Myocyte (in vitro differentiated cells): ENCODE measurements at places on chromosomes 5 and 9.

DNA sequence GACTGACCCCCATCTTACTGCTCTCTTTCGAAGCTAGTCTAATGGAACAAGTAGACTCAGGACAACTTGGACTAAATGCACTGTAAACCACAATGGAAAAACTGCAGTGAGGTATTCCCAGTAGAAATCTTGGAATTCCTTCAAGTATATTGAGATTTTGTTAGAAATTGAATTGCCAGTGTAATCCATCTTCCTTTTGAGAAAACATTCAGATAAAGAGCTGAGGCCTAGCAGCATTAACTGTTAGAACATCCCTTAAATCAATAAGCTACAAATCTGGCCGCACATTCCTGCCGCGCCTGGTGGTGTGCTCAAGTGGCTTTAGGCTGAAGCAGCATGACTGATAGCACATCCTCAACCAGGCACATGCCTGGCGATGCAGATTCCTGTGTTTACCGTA is 29.3 kb downstream of the PPIC start:
- no peak for DNase-seq

GRCh38 chr9:93309889-93310425 is 126.0 kb downstream of the WNK2 start:
- DNase-seq, result no peak

GRCh38 chr5:131587541-131587940 is 47.5 kb downstream of the RAPGEF6 start:
- DNase-seq, result no peak

DNA sequence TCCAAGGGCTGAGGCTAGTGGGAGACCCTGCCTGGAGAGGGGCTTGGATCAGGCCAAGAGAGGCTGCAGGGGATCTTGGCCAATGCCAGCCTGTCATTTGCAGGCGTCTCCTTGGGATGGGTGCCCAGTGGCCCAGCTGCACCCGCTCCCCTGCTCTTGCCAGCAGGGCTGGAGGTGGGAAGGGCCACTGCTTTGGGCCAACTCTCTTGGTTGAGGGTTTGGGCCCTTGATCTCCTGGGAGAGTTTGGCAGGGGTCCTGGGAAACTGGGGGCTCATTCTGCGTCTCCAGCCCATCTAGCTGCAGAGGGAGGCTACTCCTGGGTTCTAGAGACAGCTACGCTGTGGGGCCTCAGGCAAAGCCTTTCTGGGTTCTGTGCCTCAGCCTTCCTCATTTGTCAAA is 10.5 kb downstream of the PSD2 start:
- no peak for DNase-seq

- DNase-seq, result no peak
Observed at GRCh38 chr5:12248831-12249230, 344.6 kb upstream of the CTNND2 start.
